Ureter (tissue), 1 donor: ENCODE measurements at places on chromosomes 5 and 9.
A peak's percentile ranks its signal among the peaks of the same experiment; 100 is the strongest.

DNA sequence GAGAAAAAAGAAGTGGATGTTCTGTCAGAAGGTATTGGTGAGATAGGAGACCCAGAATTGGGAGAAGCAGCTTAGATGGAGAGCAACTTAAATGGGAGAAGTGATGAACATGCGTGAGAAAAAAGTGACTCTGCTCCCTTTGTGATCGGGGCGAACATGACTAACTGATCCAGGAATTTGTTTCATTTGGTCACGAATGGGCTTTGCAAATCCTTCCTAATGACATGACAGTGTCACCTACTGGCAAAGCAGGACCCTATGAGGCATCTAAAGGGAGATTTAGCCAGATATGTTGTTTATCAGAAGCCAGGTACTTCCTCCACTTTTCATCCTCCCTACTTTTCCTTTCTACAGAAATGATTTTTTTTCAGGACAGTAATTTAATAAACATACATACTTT is 787.4 kb upstream of the RGMB start:
- DNase-seq, result no peak

DNA sequence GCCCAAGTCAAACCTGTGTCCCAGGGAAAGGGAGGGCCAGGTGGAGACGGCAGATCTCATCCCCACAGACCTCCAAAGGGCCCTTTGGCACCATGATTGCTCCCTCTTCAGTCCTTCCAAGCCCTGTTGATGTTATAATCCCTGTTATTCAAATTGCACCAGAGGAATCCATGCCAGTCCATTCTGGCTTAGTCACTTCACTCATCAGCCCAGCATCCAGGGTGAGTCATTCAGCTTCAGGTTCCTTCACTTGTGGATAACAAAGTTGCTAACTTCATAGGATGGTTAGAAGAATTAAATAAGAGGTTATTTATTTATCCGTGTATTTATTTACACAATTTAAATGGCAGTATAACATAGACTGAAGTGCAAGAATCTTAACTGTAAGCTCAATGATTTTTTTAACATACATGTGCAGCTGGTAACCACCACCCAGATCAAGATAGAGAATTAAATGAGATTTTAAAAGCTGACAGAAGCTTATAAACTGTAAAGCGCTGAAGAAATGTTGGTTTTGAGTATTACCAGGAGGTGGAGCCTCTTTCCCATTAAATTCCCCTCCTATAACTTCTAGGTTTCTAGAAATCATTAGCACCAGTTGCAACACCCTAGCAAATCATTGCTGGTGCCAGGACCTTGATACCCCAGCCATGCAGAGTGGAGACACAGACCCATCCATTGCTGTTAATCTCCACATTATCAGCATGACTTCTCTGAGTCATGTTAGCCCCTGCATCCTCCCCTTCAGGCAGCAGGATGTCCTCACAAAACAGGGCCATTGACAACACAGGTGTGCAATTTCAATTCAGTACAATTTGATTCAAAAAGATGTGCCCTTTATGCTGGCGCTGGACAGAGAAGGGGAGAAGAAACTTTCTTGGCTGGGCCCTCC is 77.4 kb downstream of the SEC61B start:
- no peak for DNase-seq

- DNase-seq, result no peak
These were observed 227.0 kb downstream of the ZNF608 start for GRCh38 chr5:124519396-124519795.

DNA sequence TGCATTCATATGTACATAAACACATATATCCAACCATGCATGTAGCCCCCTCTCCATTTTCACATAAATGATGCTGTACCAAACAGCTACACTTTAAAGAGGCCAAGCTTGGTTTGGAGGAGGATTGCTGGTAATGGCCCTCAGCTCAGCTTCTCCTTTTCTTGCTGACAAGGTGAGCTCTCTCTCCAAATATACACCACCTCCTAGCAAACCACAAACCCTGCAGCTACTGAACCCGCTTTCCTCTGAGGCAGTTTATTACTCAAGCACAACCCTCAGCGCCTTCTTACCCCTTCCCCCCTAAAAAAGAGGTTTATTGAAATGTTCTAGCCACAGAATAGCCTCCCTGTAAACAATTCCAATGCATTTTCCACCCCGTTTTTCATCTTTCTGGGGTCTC is 54.0 kb downstream of the ALG2 start:
- no peak for DNase-seq

DNA sequence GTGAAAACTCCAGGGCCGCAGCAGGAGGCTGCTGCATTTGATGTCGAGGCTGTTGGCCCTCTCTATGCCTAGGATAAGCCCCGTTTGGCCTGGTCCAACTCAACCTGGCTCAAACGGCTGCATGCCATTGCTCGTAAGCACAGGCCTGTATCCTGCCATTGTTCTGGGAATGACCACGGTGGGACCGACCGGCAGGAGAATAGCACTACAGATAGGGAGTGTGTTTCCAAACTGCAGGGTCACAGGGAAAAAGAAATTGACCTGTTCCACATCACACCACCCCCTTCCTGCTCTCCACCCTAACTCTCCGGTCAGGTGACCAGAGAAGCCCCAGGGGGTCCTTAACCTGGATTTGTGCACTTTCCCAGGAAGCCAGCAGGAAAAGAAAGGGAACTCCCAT is 278.7 kb upstream of the KLF4 start:
- no peak for DNase-seq

GRCh38 chr9:134571326-134571931 is 70.2 kb upstream of the COL5A1 start:
- peak; percentile 24 for DNase-seq

GRCh38 chr5:60436518-60436917 is 263.4 kb downstream of the DEPDC1B start:
- no peak for DNase-seq

- DNase-seq, result no peak
These were observed 32.7 kb downstream of the DMGDH start for GRCh38 chr5:79036769-79037168.

- DNase-seq, result no peak
These were observed 109.7 kb downstream of the SV2C start for GRCh38 chr5:76192837-76193236.

DNA sequence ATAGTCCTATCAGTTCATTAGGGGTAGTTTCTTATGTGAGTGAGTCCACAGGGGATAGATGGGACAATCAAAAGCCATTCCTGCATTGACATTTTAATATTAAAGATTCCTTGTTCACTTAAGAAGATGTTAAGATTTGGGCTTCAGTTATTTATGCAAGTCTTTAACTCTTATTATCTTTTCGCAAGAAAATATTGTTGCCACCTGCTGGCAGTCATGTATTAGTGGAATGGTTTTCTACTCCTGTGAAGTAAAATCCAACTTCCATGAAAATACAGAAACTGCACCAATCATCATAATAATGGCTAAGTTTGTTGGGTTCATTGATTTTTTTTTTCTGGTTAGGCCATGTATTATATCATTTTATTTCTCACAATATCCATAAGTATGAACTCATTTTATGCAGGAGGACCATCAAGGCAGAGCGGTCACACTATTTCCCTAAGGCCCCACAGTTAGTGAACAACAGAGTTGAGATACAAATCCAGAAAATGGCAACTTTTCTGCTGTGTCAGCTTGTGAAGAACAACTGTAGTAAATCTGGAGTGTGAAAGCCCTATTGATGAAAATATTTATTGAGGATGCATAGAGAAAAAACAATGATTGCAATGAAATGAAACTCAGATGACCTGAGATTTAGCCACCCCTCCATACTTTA is 88.5 kb upstream of the TXNDC8 start:
- no peak for DNase-seq

GRCh38 chr9:99606296-99606695 is 215.4 kb upstream of the NR4A3 start:
- DNase-seq, result no peak

- DNase-seq, result no peak
These were observed 17.2 kb upstream of the GCNT1 start for GRCh38 chr9:76441551-76442322.

DNA sequence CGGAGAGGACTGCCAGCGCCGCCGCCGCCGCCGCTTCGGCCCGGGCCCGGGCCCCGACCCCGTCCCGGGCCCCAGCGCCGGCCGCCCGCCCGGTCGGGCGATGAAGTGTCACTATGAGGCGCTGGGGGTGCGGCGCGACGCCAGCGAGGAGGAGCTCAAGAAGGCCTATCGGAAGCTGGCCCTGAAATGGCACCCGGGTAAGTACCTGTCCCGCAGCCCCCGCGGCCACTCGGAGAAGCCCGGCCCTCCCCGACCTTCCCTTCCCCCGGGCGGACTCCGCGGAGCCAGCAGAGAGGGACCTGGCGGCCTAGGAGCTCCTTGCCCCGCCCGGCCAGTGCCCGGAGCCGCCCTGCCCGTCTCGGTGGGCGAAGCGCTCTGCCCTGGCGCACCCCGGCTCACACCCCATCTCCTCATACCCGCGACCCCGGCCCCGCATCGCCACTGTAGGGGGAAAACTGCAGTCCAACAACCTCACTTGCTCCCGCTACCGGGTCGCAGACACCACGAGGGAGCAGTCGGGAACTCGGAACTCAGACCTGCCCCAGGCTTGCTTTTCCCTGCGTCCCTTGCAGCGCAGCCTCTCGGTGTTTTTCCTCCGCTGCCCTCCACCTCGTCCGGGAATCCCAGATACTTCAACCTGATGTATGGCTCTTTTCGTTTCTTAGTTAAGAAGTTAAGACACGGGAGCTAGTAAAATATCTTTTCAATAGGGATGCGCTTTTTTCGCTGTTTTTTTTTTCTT is 532 bp downstream of the DNAJC21 start:
- DNase-seq, result peak; percentile 88

DNA sequence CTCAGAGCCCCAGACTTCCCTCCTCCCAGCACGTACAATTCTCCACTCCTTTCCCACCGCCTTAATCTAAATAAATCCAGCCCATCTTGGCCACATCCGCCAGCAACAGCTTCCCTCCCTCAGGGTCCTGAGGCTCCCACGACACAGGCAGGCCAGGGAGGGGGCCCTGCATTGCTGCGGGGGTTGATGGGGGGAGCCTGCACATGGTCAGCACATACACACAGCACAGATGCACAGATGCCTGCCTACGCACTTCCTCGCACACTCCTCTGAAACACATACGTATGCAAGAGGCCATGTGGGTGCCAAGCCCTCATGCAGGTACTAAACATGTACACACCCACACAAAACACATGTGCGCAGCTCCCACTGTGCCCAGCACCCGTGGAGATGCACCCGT is 14.8 kb downstream of the PDGFRB start:
- DNase-seq, result no peak

- DNase-seq, result no peak
These were observed 70.0 kb downstream of the IL6ST start for GRCh38 chr5:55924744-55925143.

DNA sequence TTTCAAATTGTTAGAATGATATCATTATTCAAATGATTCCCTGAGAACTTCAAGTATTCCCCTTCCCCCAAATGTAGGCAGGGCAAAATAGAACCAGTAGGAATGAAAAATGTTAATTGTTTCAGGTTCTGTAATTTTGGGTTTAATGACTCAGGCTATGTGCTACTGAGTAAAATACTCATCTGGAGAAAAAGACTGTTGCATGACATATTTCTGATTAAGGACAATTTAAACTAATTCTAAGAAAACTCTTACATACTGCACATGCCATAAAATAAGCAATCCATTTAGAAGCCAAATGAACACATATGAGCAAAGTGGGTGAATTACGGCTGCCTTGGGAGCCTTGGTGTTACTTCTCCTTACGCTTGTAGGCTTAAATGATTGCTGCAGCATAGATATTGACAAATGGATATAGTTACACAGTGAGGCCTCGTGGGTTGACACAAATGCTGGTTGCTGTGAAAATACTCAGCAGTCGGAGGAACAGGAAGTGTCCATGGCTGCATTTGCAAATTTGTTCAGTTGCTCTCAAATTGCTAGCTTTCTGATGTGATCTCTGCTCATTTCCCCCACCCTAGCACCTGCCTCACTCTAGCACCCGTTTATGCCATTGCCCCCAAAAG is 174.9 kb upstream of the DMAC1 start:
- no peak for DNase-seq

GRCh38 chr5:57341380-57341979 is 141.1 kb downstream of the ACTBL2 start:
- no peak for DNase-seq

DNA sequence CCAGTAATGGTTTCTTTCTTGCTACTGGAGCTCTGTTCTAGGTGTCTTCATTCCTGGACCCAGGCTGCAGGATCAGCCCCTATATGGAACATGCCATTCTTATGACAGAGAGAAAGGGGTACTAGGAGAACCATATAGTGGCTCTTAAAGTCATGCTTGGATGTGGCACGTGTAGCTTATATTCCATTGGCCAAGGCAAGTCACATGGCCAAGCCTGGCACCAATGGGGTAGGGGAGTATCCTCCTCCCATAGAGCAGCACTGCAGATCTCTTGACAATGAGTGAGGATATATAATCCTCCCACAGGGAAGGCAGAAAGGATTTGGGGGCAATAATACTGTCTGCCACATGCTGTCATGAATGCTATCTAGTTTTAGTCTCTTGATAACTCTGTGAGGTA is 193.3 kb downstream of the PALM2AKAP2 start:
- no peak for DNase-seq

DNA sequence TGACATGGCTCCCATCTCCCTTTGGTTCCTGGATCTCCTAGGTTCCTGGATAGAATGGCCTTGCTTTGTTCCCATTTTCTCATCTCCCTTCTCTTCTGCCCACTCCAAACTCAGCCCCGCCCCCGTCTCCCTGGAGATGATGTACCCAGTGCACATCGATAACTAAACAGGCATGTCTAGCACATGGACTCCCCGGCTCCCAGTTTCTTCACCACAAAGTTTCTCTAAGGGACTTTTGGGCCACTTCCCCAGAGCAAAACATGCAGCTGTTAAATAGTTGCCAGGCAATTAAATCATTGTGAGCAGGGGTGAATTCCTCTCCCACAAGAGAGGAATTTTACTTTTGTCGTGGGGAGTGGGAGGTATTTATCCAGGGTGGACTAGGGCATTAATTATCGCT is 259.0 kb downstream of the GADD45G start:
- no peak for DNase-seq

- DNase-seq, result no peak
These were observed 262.0 kb downstream of the PLK2 start for GRCh38 chr5:58197875-58198274.

GRCh38 chr5:170448221-170448620 is 55.6 kb upstream of the KCNIP1 start:
- no peak for DNase-seq

DNA sequence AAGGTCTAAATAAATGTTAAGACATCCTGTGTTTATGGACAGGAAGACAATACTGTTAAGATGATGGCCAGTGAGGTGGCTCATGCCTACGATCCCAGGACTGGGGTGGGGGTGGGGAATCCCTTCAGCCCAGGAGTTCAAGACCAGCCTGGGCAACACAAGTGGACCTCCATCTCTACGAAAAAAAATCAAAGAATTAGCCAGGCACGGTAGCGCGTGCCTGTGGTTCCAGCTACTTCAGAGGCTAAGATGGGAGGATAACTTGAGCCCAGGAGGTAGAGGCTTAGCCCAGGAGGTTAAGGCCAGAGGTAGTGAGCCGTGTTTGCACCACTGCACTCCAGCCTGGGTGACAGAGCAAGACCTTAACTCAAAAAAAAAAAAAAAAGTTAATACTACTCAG is 5.3 kb downstream of the ROR2 start:
- no peak for DNase-seq

DNA sequence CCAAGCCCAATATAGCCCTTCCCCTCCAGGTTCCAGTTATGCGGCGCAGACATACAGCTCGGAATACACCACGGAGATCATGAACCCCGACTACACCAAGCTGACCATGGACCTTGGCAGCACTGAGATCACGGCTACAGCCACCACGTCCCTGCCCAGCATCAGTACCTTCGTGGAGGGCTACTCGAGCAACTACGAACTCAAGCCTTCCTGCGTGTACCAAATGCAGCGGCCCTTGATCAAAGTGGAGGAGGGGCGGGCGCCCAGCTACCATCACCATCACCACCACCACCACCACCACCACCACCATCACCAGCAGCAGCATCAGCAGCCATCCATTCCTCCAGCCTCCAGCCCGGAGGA is 6.3 kb downstream of the NR4A3 start:
- no peak for DNase-seq
